ENCODE measurements at places on chromosomes 6 and 20. TPM values are rescaled to one million over a fixed set of nuclear protein-coding genes. Genes with fewer than 3 reads are reported as not detected.

- DNase-seq = no peak
Observed at GRCh38 chr20:438571-439469, 23.5 kb downstream of the TBC1D20 start.

Gene NHLRC1
- total RNA-seq = 2.3 TPM

DNA sequence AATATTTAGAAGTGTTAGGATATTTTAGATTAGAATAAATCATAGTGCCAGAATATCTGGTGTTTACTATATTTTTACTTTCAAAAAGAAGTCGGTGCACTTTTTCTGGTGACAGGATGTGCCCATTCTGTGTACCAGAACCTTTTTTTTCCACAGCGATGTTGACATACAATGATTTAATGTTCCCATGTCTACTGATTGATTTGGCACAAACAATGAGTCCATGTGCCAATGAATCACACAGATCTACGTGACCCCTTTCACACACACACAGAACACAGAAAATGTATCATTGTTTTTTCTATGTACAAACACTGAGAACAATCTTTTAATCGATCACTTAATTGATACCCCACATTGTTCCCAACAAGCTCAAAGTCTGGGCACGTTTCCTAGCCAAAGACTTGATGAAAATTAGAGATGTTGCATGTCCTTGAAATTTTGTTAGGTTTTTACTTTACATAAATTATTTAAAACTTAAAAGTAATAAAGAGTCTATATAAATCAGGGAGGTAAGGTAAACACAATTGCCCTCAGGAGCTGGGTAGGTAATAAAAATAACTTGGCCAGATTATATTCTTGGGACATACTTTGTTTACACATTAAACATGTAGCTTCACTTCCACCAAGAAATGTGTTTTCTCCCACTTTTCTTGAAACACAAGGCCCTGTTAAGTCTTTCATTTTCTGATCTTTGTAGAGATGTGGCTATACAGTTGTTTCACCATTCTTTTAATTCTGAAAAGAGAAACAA, 36.4 kb upstream of the SOX4 start:
- DNase-seq = no peak

GRCh38 chr6:167098825-167099225, 24.1 kb upstream of the CCR6 start:
- DNase-seq = no peak

DNA sequence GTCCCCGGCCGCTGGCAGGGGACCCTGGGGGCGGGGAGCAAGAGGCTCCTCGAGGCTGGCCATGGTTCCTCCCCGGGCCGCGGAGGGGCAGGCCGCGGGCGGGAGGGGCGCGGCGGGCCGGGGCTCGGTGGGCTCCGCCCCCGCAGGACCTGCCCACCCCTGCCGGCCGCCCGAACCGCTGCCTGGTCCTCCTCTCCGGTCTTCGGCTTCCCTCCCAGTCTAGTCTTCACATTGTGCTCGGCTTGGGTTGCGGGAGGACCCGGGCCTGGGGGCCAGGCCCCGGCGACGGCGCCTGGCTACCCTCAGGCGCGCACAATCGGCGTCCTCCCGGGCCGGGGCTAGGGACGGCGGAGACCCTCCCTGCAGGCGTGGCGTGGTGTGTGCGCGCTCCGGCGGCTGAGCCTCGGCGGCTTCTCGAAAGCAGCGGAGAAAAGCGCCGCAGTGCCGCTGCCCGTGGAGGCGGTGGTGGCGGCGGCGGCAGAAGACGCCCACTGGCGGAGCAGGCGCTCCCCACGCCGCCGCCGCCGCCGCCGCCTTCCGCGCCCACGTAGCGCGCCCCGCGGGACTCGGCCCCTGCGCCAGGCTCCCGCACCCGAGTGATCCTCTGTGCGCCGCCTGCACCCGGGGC, at the start of gene PDE10A:
Gene PDE10A, minus strand, starts transcription at position 493 of the 628 bp plus-strand sequence. Its CDS starts 430 bp downstream, at position 63.
- peak; percentile 61 for DNase-seq

Gene MAFB
- 10.0 TPM for total RNA-seq

Gene MRPL18
- 49.6 TPM for total RNA-seq

DNA sequence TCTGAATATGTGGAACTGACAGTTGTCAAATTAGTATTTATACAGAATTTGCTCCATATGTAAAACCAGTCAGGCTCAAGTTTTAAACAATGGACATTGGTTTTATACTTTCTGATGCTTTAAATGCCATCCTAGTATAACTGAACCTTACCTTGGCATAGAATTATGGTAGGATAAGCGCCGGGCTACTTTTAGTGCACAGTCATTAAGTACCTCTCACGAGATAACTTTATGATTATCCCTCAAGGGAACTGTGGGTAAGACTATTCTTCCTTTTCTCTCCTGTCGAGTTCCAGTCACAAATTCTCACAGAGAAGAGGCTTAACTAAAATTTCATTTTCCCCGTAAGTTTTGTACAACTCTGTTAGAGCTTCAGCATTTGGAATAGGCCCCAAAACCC, 110.6 kb upstream of the PTPRK start:
- DNase-seq = no peak

DNA sequence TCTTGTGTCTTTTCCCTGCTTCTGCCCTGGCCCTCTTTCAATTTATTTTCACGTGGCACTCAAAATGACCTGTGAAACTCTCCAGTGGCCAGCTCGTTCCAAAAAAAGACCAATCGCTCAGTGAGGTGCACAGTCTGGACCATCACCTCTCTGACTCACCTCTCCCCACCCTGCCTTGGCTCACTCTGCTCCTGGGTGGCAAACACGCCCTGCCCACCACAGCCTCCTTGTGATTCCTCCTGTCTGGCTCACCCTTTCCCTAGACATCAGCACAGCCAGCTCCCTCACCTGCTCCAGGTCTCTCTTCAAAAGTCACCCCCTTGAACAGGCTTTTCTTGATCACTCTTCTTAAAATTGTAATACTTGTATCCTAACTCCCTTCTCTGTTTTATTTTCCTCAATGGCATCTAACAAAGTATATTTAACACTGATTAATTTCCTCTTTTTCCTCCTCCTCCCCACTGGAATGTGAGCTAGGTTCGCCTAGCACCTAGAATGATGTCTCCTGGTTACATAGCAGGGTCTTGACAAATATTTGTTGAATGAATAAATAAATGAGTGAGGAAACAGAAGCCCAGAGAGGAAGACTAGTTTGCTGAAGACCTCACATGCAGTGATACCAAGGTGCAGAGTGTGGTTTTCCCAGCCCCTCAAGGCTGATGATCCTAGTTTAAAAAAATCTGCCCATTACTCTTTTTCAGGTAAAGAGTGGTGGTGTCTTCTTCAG, 109.0 kb downstream of the GJA10 start:
- no peak for DNase-seq

DNA sequence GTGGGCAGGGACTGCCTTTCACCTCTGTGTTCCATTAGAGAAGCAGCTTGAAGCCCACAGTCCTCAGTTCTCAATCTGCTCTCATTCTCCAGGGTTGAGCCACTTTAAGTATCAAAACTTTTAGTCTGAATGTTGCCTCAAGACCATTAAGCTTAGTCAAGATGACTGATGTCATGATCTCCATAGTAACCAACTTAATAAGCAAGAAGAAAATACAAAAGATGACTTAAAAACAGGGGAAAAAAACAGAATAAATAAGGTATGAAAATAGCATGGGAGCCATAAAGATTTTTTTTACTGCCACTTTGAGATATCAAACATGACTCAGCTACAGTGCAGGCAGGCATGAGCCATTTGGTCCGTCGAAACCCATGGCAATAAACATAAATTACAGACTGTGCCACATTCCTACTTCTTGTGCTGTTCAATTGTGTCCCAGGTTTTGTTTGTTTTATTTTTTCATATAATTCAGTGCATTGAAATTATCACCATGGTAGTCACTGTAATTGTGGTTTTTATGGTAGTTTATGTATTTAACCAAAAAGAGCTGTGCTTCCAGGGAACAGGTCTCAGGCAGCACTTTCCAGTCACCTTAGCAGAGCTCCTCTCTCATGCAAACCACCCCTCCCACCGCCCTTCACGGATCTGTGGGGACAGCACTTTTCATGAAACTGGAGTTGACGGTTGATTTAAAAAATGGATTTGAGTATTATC, 156.5 kb upstream of the INSM1 start:
- DNase-seq = no peak
